ENCODE measurements at places on chromosomes 11 and 22.
A peak's percentile ranks its signal among the peaks of the same experiment; 100 is the strongest.

- no peak for DNase-seq
Observed at GRCh38 chr11:27294654-27295053, 68.4 kb downstream of the CCDC34 start.

GRCh38 chr11:116071241-116071640, 567.0 kb upstream of the CADM1 start:
- DNase-seq: no peak

DNA sequence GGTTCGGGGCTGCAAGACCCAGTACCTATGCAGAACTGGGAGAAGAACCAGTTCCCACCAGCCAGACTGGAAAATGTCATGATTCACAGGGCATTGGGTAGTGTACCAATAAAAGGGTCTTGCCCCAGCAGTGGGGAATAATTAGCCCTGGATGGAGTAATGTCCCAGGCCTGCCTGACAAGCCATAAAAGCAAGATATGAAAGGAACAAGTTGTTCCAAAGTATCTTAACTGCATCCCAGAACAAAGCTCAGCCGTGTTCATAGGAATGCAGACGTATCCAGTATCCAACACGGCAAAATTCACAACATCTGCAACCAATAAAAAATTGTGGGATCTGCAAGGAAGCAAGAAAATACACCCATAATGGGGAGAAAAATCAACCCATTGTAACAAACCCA, 47.9 kb downstream of the ASCL2 start:
- DNase-seq: no peak

DNA sequence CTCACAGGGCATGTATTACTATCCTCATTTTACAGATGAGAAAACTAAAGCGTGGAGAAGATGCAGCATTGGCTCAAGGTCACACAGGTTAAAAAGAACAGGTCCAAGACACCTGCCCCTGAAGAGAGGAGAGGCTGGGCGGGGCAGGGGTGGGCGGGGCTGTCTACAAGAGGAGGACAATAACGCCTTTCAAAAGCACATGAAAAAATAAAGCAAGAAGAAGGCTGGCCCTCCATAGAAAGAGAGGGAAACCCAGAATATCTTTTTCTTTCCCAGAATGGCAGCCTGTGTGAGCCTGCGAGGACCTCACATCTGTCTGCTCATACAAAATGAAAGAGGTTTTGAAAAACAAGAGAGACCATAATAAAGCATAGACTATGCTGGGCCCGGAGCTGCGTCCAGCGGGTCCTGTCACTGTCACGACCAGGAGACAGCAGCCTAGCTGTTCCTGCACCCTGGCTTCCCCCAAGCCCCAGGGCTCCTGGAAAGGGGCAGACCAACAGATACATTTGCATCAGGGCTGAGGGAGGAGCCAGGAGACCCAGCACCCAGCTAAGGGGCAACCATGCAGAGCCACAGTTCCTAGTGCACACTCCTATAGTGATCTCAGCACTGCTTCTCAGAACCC, 61.6 kb downstream of the DSCAML1 start:
- peak; percentile 71 for DNase-seq

DNA sequence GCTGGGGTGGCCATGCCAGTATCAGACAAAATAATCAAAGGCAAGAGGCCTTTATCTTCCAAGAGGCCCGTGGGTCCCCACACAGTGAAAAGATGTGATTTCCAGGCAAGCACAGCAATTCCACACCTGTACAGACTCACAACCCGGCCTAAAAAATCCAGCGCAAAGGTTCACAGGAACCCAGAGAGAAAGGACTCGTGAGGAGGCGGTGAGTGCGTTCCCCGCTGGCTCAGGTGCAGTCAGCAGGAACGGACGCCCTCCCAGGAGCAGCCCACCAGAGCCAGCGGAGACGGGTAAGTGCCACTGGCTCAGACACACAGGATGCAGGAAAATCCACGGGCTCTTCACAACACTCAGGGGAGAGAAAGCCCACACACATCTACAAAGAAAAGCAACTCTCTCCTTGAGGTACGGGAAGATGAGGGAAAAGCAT, 4.4 kb downstream of the TOLLIP start:
- DNase-seq: no peak

DNA sequence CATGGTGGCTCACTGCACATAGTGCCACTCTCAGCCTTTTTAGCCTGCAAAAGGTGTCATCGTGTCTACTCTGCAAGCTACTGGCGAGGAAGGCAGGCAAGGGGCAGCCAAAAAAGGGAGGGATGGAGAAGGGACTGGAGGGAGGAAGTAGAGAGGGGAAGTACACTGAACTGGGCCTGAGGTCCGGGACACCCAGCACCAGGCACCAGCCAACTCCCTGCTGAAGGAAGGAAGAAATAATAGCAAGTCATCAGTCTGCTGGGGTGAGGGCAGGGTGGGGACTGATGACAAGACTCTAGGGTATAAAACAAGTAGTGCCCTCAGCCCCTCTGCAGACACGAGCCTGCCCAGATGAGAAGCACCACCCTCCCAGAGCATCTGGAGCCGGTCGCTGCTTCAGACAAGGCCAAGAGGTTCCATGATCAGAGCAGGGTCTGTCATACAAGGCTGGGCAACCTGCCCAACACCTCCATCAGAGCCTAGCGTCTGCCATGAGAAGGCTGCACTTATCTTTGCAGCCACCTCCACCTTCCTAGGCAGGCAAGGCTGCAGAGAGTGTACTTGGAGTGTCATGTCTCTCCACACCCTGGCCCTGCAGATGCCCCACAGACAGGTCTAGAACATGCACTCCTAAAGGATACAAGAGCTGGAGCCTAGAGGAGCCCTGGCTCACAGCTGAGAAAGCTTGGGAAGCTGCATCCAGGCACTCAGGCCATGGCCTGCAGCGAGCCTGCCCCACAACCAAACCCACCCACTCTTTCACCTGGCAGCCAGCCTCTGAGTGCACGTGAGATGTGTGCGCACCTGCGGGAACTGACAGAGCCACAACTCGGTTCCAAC, 9.0 kb upstream of the COMT start:
- no peak for DNase-seq

DNA sequence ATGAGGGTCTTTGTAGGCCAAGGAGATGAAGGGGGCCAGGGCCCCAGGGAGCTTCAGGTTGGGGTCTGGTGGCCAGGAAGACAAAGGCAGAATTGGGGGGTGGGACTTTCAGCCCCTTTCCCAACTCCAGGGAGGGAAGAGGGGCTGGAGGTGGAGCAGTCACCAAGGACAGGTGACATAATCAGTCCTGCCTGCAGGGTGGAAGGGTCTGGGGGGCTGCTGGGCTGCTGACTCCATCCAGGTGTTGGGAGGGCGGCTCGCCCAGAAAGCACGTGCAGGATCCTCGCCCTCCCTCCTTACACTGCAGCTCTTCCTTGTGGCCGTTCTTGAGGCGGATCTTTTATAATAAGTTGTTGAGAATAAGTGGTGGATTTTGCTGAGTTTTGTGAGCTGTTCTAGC, 1491.1 kb downstream of the TBC1D22A start:
- no peak for DNase-seq

- no peak for DNase-seq
Observed at GRCh38 chr11:130431801-130432200, 3.4 kb upstream of the ADAMTS8 start.

DNA sequence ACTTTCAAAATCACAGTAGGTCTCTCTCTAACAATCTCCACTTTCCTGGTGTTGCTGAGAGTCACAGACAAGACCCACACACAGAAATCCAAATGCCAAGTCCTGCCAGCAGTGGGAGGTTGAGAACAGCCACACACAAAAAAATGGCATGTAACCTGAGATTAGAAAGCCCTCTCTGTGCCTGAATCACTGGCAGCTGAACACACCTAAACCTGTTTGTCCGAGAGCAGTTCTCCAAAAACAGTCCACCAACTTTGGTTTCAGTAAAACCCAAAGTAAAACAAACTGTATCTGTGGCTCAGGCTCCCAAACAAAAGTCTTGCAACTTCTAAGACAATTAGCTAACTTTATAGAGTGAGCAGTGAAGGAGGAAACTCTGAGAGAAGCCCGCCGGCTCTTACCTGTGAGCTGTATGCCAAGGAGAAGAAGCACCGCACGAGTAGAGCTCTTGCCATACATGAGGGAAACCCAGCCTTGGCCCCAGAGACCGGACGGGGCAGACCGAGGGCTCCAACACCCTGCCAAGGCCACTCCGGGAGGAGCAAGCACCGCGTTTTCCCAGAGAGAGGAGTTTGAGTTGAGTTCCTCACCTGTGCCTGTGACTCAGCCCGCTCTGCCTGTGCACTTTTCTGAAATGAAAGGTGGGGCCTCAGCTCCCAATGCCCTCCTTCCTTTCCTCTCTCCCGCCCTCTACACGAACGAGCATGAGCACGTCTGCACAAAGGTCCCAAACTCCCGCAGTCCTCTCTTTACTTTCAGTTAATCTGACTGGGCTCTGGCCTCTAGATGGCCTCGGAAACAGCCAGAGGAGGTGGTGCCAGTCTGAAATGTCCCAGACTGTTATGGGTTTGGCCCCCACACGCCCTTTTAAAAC, at the start of gene MPZL2:
Gene MPZL2, minus strand, starts transcription at position 603 of the 874 bp plus-strand sequence. Its CDS starts 144 bp downstream, at position 459.
- DNase-seq: no peak

DNA sequence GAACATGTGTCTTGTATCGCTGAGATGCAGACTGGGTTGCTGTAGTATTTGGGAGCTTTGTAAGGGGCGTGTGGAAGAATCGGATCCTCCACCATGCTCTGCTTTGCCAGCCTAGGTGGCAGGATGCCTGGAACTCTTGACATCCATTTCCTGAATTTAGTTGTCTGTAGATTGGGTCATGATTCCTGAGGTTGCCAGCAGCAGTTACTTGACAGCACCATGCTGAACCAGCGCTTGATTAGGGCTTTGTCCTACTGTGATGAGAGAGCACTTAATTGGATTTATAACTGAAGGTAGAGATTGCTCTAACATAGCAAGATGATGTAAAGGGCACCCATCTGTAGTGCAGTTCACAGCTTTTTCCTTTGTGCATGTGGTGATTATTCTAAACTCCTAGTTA, 75.6 kb upstream of the HORMAD2 start:
- no peak for DNase-seq

DNA sequence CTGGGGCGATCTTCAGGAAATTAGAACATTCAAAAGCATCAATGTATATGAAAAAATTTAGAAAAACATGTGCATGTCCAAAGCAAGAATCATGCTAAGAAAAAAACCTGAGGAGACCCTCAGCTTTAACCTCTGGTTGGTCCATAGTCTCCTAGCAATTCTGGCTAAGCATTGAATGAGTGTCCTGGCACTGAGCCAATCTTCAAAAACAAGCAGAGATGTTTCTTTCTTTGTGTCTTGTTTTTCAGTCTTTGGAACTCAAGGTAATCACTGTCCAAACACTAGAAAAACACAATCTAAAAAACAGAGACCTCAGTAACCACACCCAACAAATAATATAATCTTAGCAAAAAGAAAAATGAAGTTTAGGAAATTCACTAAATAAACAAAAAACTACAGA, 205.4 kb upstream of the CARD18 start:
- DNase-seq: no peak

DNA sequence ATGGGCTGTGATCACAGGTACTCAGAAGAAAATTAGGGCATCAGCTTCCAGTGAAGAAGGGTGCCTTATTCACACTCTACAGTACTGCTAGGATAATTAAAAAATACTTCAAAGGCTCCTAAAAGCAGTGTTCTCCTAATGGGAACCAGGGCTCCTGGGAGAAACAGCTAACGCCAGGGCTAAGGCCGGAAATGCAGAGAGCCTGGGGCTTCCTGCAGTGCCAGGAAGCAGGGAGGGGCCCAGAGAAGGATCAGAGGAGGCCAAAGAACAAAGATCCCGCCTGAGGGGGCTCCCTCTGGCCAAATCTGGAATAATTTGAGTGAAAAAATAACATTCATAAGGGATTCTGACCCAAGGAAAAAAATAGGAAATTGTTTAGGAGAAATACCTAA, 27.5 kb downstream of the TOLLIP start:
- DNase-seq: no peak

GRCh38 chr11:66922551-66922950, 35.6 kb downstream of the PC start:
- no peak for DNase-seq

Data from anterior cingulate cortex (tissue), 58 donors.